ENCODE measurements at places on chromosomes 1 and 21. TPM values are rescaled to one million over a fixed set of nuclear protein-coding genes. Genes with fewer than 3 reads are reported as not detected.

CLEC20A gene
- not detected for total RNA-seq

AIRE gene
- not detected for total RNA-seq

CFAP74 gene
- total RNA-seq: not detected

CACNA1S gene
- total RNA-seq: not detected

KLHDC7A gene
- not detected for total RNA-seq

USH2A gene
- total RNA-seq: under 0.01 TPM

GBP7 gene
- not detected for total RNA-seq

TOMM40L gene
- total RNA-seq: 7.5 TPM

TGFB2 gene
- total RNA-seq: 49.2 TPM

ANGPTL1 gene
- 10.1 TPM for total RNA-seq

PBX1 gene
- total RNA-seq: 49.5 TPM

ACBD3 gene
- 105 TPM for total RNA-seq

NID1 gene
- total RNA-seq: 39.9 TPM

DYNLT5 gene
- total RNA-seq: 3.4 TPM

FNDC5 gene
- 0.91 TPM for total RNA-seq

PTGS2 gene
- total RNA-seq: 33.7 TPM

ADAMTS4 gene
- total RNA-seq: 0.43 TPM

SLC30A10 gene
- total RNA-seq: not detected

HRNR gene
- not detected for total RNA-seq

Data from articular chondrocyte of knee joint (primary cell).